ENCODE measurements at places on chromosomes 1 and 21.

- no peak for DNase-seq
These were observed 23.5 kb downstream of the TRIM62 start for GRCh38 chr1:33158366-33158765.

DNA sequence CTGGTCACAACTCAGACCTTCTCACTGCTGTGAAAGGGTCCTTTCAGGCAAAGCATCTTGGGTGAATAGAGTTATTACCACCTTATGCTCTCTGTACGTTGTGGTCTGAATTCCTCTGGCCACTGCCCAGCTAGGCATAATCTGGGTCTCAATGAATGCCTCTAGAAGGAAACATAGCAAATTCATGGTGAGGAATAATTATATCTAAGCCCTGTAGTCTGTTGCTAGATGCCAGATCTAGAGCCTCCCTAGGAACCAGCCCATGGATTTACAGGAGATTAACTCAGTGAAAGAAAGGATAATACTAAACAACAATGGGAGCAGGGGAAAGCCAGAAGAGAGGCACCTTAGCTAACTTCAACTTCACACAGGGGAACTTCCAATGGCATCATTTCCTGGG lies 2.4 kb upstream of the COL11A1 start:
- DNase-seq: no peak

DNA sequence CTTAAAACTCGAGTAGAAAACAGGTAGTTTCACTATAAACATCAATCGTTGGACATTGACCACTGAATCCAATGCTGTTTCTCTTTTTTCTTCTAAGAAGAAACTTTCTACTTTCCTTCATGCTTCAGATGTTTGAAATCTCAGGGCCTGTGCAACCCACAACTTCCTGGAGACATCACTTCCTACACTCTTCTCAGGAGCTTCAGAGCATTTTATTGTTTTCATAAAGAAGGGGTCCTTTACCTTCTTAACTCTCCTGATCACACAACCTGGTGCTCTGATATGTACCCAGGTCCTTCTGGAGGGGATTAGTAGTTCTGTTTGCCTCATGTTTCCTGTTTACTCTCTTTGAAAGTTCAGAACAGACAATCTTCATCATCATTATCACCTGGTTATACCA lies 113.0 kb upstream of the VAV3 start:
- DNase-seq: no peak

- DNase-seq: no peak
These were observed 173.6 kb downstream of the COP1 start for GRCh38 chr1:176033474-176033873.

GRCh38 chr1:6544831-6545230 lies 9.5 kb downstream of the NOL9 start:
- no peak for DNase-seq

DNA sequence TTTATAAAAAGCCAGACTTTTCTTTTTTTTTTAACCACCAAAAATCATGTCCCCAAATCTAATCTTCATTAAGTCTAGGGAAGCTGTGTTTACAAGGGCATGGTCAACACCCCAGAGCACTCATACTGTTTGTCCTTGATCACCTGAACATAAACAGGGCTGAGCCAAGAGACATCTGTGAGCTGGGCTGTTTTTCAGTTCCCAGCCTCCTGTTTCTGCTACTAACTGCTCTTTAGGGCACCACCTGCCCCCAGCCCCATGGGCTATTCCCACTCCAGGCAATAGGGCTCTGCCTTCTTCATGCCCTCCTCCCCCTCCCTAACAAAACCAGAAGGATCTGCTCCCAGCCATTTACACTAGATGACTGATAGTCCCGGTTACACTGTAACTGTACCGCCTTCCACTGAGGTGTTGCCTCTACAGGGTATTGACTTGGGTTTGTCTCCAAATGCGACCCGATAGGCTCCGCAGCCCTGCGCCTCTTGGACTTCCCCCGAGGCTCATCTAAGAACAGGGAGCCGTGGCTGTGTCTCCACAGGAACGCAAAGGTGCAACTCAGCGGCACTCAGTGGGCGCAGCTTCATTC lies 11.7 kb upstream of the SLC26A9 start:
- no peak for DNase-seq

GRCh38 chr1:17615157-17615556 lies 75.7 kb downstream of the ARHGEF10L start:
- no peak for DNase-seq

- no peak for DNase-seq
These were observed 29.6 kb downstream of the SLC1A7 start for GRCh38 chr1:53112861-53113260.

DNA sequence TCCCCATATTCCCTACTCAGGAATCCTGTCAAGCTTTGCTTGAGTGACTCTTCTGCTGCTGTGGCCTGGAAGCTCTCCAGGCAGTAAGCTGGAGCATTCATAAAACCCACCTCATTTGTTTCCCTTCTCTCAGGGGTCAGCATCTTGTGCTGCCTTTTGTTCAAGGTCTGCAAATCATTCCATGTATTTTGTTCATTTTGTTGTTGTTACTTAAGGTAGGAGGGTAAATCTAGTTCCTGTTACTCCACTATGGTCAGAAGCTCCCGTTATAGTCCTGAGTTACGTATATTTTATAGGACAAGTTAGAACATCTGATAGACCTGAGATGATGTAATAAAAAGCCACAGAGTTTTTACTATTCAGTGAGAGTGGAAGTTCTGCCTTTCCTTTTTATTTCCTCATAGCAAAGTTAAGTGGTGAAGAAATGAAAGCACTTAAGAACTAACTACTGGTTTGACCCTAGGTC lies 9.9 kb downstream of the SYNJ1 start:
- no peak for DNase-seq

DNA sequence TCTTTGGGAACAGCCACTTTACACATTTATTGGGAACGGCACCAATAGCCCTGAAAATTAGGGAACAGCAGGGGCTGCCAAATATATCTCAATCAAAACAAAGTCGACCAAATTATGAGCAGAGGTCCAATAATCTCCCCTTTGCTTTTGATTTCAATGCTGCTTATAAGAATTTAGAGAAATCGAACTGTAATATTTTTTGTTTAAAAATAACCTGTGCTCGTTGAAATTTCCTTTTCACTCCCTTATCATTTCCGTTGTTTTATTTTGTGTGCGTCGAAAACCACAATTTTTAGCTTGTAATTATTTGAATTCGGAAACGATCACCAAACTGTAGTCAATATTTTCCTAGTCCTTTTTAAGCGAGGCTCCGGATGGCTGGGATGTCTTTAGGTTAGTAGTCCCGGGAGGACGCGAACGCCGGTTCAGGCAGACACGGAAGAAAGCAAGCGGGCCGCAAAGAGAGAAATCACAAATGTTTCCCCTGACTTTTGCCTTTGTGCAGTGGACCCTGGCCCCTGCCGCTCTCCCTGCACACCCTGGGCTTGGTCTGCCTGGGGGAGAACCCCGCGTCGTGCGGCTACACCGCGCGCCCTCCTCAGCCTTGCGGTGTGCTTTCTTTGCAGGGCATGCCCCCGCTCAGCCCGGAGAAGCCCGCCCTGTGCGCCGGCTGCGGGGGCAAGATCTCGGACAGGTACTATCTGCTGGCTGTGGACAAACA lies 2.3 kb downstream of the LHX9 start:
- peak; percentile 31 for DNase-seq

GRCh38 chr1:39410915-39411436 lies 80.5 kb upstream of the BMP8A start:
- peak; percentile 70 for DNase-seq

GRCh38 chr1:92291372-92291999 lies 7.3 kb downstream of the GLMN start:
- DNase-seq: no peak

DNA sequence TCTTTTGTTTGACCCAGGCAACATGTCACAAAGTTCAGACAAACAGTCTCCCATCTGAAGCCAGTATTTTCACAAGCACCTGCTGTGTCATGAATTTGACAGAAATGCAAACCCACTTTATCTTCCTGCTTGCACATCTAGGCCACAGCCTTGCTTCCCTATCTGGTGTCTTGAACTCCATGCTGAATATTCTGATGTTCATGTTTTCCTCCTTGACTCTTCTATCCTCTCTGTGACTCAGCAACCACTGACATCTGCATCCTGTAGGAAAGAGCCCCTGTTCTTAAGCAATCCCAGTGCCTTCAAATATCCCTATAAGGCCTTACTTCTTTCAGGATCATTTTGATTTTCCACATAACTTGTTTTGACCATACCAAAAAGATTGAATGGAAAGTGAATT lies 6.5 kb downstream of the CD55 start:
- DNase-seq: no peak

DNA sequence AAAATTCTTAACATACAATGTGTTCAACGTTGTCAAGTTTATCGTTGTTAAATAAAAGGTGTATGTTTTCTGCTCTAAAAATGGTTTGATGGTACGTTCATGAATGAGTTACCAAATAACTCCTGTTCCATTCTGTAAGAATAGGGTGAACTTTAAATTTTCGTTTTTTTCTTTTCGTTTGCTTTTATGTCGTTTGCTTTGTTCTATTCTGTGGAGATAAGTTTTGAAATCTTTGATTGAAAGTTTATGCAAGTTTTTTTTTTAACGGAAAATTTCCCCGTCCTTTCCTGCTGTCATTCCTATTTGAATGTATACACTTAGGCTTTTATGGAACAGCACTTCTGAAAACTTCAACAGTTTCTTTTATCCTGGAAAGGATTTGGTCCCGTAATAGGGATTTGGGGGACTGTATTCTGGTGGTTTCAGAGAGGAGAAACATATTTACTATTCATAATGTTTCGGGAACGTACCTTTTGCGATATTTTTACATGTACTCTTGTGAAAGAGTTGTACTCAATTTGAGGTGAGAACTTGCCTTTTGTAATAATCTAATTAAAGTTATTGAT lies 1.7 kb downstream of the DR1 start:
- no peak for DNase-seq

DNA sequence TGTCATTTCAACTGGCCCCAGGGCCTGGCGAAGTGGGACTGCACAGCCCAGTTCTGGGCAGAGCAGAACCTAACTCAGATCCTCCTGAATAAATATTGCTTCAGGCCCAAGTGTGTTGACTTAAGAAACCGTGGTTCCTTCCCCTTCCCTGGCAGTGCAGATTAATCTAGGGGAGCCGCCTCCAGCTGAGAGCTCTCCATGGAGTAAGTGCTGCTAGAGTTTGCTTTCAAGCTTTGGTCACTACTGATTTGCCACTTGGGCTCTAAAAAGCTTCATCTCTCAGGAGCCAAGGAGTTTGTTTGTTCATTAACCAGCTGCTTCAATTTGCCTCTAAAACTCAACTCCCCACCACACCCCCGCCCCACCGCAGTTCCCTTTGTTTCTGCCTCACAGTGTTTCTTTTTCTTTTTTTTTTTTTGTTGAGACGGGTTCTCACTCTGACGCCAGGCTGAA lies 112.1 kb downstream of the DTL start:
- DNase-seq: no peak

DNA sequence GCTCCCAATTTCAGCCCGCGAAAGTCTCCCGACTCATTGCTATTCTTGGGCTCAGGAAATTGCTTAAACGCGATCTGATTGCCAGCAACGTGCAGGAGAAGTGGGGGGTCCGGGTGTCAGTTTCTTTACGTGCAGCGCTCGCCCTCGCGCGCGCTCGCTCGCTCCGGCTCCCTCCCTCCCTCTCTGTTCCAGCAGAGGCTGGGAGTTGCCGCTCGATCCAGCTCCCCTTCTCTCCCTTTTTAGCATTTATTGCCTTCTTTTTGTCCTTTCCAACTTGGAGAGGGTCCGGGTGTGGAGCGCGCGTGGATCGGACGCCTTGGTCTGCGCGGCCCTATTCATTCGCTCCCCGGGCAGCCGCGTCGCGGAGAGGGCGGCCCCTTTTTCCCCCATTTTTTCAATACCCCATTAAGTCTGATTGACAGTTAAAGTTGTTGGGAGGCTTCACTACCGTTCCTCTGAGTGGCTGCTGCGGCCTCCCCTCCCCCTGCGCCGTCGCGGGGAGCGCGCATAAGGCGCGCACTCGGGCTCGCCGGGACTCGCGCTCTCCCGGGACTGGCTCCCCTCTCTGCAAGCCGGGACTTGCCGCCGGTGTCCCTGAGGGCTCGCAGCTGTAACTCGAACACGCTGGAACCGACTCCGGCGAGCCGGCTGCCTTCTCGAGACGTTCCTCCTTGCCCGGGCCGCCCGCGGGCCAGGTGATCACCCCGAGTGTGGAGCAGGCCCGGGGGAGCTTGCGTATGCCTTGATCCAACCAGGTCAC lies at the start of gene DHRS3:
TSS of gene DHRS3 (minus strand) at position 310 of the 760 bp plus-strand sequence. CDS start 862 bp downstream, outside the sequence.
- DNase-seq: peak; percentile 74

- no peak for DNase-seq
These were observed 10.6 kb downstream of the COL16A1 start for GRCh38 chr1:31693231-31693630.

DNA sequence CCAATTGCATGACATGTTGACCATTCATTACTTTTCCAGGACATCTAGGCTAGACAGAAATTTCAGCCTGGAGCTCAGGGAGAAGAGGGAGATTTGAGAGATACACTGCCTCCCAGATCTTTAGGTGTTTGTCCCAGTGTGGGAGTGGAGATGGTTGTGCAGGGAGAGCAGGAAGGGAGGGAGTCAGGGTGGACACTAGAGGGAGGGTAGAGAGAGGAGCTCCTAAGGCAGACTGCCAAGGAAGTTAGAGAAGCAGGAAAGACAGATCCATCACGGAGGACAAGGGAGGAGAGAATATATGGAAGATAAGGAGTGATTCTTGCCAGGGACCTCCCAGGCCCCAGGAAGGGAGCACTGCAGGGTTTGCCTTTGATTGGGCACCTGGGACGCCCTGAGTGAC lies 8.7 kb downstream of the CDCA8 start:
- DNase-seq: no peak

GRCh38 chr1:60835649-60836048 lies 246.7 kb upstream of the NFIA start:
- no peak for DNase-seq

- DNase-seq: no peak
These were observed 317.0 kb downstream of the USP25 start for GRCh38 chr21:16046656-16047330.

GRCh38 chr1:112546076-112546475 lies 37.3 kb downstream of the WNT2B start:
- DNase-seq: no peak

GRCh38 chr1:22048351-22049192 lies 3.9 kb upstream of the CDC42 start:
- DNase-seq: peak; percentile 61
